Eye (tissue), 1 donor: ENCODE measurements at places on chromosomes 1 and 21.

DNA sequence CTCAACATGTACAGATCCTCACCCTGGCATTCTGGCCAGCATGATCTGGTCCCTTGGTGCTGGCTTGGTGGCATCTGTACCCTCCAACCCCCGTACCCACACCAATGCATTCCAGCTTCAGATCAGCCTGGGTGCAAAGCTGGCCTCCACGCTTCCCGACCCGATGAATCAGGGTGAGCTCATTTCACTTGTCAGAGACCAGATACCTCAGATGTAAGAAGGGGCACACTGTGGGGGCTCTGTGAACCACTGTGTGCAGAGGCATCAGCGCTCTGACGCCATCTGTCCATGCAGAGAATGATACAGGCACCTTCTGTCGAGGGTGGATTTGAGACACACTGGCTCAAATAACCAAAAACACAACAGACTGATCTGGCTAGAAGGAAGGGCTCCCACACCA lies 76.6 kb downstream of the DMRTB1 start:
- no peak for DNase-seq

DNA sequence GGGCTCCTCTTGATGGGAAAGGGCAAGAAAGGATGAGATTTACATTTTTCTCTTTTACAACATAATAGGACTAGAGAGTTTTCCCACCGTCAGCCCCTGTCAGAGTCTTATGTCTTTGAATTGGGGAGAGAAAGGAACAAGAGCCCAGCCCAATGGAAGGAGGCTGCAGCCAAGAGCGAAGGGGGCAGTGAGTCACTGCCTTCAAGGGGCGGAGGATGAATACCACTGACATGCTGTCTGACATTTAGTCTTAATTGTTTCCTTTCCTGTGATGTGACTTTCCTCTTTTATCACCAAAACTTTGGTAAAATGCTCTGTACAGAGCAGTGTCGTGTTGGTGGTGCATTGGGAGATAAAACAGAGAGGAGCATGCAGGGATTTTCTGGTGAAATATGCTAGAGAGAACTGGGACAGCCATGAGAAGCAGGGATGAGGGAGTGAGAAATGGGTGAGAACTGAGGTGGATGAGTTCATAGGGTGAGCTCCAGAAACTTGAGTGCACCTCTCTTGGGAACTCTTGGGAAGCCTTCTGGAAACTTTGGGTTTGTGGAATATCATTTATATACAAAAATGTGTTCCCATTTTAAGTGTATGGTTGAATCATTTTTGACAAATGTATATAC lies 179.9 kb upstream of the FGGY start:
- DNase-seq = no peak

GRCh38 chr1:156082309-156083091 lies at the start of gene MEX3A:
TSS of gene MEX3A (minus strand) at chr1:156082465. CDS start at chr1:156081998, 467 bp downstream.
- DNase-seq = peak; percentile 98

DNA sequence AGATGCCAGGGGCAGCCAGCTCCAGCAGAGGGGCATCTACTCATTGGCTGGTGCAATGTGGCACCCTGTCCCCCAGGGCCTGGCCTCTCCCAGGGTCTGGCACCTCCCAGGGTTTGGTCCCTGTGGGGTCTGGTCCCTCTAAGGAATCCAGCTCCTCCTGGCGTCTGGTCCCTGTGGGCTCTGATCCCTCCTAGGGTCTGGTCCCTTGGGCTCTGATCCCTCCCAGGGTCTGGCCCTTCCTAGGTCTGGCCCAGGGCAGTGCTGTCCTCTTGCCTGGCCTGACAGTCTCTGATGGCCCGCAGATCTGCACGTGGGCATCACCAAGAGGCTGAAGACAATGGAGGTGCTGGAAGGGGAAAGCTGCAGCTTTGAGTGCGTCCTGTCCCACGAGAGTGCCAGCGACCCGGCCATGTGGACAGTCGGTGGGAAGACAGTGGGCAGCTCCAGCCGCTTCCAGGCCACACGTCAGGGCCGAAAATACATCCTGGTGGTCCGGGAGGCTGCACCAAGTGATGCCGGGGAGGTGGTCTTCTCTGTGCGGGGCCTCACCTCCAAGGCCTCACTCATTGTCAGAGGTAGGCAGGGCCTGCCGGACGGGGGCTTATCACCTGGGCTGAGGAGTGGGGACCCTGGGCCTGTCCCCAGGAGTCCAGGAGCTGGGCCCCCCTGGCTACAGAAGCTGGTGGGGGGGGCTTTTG lies 73.9 kb downstream of the OBSCN start:
- no peak for DNase-seq

GRCh38 chr21:37001441-37001840 lies 5.1 kb upstream of the RIPPLY3 start:
- DNase-seq = peak; percentile 20

GRCh38 chr1:11558871-11559590 lies 80.1 kb downstream of the DISP3 start:
- no peak for DNase-seq

- DNase-seq = no peak
Observed at GRCh38 chr1:12035312-12035711, 16.0 kb downstream of the MIIP start.

DNA sequence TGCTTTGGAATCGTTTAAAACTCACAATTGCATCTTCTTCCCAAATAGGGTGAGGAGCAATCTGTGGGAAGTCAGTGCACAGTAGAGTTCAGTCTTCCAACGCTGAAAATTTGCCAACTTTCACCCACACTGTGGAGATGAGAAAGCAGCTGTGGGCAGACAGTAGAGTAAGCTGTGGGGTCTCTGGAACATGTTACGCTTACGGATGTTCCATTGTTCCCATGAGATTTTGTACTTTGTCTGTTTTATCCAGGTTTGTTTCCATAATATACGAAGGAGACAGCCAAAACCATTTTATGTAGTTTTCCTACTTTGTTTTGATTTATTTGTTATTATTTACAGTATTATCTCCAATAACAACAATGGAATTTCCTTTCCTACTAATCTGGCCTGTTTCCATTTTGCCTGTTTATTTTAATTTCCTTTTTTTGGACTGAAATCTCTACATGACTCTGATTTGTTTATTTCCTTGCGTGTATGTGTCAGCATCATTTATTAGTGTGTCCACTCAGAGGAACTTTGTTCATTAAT lies 65.1 kb upstream of the RGL1 start:
- DNase-seq = peak; percentile 28

GRCh38 chr1:112954945-112955772 lies 837 bp downstream of the SLC16A1 start:
- DNase-seq = no peak

- no peak for DNase-seq
Observed at GRCh38 chr1:24900985-24901781, 28.9 kb downstream of the RUNX3 start.

DNA sequence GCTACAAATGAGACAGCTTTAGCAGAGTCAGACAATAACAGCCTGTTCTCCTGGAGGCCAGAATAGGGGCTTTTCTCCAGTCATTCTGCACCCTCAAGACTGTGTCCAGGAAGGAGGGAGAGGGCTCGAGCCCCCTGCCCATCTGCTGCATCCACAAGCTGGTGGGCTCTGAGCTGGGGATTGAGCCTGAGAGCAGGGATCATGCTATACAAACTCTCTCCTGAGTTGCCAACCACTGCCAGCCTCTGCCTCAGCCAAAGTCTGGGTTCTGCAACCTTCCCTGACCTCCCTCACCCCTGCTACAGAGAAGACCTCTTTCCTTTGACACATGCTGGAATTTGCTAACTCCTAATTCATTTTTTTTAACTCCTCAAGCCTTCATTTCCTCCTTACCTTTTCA lies 14.8 kb upstream of the PPM1J start:
- no peak for DNase-seq

GRCh38 chr1:188941986-188942385 lies 1535.7 kb downstream of the BRINP3 start:
- DNase-seq = no peak

DNA sequence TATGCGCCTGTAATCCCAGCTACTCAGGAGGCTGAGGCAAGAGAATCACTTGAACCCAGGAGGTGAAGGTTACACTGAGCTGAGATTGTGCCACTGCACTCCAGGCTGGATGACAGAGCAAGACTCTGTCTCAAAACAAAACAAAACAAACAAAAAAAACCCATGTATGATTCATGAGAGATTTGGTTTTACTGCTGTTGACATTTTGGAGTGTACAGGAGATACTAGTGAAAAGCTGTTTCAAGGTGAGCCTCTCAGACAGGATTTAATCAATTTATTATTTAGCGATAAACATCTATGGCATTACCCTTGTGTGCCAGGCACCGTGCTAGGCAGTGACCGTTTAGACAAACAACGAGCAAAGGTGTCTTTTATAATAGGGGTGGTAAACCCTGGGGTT lies 16.5 kb downstream of the LHX4 start:
- DNase-seq = no peak

GRCh38 chr1:232912845-232913580 lies 37.4 kb upstream of the NTPCR start:
- no peak for DNase-seq

DNA sequence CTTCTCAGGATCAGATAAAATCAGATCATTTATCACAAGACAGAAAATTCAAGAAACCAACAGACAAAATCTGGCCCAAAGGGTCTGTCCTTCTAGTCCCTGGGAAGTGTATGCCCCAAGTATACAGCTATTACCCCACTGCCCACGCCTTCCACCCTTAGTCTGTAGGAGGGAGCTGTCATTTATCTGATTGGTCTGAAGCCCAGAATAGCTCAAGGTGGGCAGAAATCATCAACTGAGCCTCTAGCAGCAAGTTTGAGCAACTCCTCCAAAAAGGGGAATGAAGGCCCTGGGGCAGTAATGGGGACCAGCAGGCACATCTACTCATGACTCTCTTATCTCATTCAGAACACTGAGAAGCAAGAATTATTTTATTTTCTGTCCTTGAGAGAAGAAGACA lies 126.9 kb downstream of the MATN1 start:
- DNase-seq = no peak

DNA sequence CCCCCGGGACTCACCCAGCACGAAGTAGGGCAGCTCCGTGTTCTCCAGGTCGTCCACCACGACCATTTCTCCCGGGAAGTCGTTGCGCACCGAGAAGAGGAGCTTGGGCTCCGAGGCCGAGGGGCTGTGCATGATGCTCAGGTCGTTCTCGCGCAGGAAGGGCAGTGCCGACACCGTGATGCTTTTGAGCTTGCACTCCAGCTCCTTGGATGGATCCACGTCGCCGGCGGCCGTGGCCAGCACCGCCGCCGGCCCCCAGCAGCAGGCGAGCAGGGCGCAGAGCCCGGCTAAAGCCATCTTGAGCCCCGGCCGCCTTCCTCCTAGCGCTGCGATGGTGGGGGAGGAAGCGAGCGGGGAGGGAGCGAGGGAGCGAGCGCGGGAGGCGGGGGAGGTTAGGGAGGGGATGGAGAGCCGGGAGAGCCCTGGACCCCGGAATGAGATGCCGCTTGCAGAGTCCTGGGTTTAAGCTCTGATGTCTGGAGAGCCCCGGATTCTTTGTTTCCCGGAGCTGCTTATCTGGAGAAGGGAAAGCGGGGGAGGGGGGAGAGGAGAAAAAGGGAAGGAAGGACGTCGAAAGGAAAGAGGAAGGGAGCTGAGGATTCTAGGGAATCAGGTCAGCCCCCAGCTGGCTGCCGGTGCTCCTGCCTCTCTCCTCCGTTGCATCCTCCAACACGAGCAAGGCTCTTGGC lies at the start of gene ASTN1:
Gene ASTN1, minus strand, starts transcription at position 333 of the 689 bp plus-strand sequence. Its CDS starts 36 bp downstream, at position 297.
- DNase-seq = peak; percentile 87

- peak; percentile 17 for DNase-seq
Observed at GRCh38 chr1:89943846-89944781, 50.8 kb upstream of the ZNF326 start.

- DNase-seq = no peak
Observed at GRCh38 chr1:90370686-90371447, 346.2 kb downstream of the BARHL2 start.

- DNase-seq = no peak
Observed at GRCh38 chr1:39825432-39825941, 36.8 kb upstream of the BMP8B start.

DNA sequence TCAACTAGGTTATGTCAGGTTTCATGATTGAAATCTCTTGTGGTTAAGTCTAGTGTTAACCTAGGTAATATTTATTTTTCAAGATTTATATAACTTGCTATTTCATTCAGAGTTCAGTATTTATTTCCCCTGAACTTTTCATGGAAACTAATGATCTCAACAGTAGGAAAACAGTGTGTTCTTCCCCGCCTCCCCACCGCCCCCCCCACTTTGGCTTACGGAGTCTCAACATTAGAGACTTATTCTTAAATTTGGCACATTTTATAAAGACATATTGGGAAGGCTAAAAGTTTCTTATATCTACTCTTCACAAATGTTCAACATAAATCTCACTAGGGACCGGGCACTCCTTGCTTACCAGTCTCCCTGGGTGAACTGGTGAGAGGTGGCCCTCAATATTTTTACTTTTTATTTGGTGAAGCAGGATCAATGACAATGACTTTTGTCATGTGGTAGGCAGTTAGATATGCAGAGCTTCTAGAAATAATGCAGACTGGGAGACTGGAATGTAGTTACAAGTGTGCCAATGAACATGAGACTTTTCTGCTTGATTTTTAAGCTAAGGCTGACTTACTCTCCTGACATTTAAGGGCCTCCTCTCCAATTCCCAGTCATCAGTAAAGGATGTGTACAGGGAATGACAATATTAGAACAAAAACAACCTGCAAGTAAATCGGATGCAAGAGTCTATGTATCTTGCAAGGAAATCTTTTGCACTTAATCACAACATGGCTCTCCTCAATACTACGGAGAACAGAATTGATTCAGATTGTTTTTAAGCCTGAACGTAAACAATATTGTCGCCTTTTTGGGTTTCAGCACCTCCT lies 1.7 kb upstream of the MAN1A2 start:
- no peak for DNase-seq

GRCh38 chr1:50305808-50306207 lies 117.4 kb downstream of the DMRTA2 start:
- no peak for DNase-seq

- peak; percentile 81 for DNase-seq
Observed at GRCh38 chr1:6083801-6084446, 38.2 kb downstream of the KCNAB2 start.

DNA sequence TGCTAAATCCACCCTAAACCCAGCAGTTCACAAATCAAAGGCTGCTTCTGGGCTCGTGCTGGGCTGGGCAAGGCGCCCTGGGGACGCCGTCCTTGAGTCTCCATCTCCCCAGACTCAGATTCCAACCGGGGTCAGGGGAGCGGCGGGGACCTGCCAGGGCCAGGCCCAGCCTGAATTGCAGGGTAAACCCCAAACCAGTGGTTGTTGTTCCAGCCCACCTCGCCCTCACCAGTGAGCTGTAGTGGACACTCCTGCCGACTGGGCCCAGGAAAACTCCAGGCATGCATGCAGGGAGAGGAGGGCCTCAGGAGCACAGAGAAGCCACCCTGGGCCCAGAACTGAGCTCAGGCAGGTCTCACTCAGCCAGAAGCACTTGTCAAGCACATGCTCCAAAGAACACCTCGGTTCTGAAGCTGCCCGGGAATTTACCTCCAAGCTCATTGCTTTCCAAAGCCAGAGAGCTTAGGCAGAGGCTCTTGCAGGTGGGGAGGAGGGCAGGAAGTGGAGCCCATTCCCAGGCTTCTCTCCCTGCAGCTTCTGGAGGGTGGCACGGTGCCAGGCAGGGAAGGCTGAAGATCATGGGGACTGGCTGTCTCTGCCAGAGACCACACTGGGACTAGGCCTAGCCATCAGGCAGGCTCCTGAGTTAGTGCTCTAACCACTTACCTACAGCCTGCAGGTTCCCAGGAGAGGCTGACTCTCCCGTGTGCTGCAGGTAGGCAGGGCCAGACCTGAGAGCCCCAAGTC lies 437.0 kb downstream of the MATN1 start:
- DNase-seq = peak; percentile 22
